ENCODE measurements at places on chromosomes 12 and 14. TPM values are rescaled to one million over a fixed set of nuclear protein-coding genes. Genes with fewer than 3 reads are reported as not detected.

GRCh38 chr14:37668646-37669045 lies 73.2 kb downstream of the TTC6 start:
- no peak for DNase-seq

DNA sequence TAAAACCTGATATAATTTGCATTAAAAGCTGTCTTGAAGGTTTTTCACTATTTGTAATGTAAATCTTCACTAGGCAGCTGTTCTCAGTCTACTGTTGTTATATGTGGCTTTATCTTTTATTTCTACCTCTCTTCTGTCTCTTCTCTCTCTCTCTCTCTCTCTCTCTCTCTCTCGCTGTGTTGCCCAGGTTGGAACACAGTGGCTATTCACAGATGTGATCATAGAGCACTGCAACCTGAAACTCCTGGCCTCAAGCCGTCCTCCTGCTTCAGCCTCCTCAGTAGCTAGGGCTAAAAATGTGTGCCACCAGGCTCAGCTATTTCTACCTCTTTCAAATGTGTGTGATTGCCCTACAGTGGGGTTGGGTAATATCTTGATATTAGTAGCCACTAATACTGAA lies 21.1 kb downstream of the FUT8 start:
- no peak for DNase-seq

ZDHHC22 gene
- not detected for total RNA-seq

DNA sequence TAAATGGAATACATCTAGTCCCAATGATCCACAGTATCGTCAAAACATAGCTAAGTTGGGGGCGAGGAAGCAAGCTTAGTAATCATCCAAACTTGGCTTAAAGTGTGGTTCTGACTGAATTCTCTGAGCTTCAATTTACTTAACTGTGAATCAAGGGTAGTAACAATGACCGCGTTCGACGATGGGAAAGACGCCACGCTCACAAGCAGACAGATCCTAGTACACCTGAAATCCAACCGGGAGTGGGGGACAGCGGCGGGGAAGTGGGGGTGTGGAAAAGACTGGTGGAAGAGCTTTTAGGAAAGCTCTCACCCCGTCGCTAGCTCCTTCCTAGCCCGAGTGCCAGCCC lies 433 bp downstream of the COX16 start:
- no peak for DNase-seq

DNA sequence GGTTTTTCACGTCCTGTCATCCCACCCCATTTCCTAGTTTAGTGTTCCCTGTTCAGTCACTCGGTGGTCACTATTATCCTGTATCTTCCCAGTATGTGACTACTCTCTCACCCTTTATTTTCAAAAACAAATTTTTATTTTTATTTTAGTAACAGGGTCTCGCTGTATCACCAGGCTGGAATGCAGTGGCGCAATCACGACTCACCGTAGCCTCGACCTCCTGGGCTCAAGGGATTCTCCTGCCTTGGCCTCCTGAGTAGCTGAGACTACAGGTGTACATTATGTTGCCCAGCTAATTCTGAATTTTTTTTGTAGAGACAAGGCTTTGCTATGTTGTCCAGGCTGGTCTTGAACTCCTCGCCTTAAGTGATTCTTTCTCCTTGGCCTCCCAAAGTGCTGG lies 20.1 kb upstream of the PRICKLE1 start:
- DNase-seq, result no peak

DNA sequence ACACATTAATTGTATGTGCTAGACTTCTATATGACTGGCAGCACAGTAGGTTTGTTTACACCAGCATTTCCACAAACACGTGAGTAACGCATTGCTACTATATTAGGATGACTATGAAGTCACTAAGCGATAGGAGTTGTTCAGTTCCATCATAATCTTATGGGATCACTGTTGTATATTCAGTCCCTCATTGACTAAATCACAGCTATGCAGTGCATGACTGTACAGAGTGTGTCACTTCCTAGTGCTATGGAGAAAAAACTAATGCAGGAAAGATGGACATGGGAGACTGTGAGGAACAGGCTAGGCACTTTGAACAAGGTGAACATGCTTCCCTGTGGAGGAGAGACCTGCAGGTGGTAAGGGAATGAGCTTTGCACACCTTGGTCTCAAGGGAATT lies 259.8 kb downstream of the NUAK1 start:
- DNase-seq, result peak; percentile 10

DNA sequence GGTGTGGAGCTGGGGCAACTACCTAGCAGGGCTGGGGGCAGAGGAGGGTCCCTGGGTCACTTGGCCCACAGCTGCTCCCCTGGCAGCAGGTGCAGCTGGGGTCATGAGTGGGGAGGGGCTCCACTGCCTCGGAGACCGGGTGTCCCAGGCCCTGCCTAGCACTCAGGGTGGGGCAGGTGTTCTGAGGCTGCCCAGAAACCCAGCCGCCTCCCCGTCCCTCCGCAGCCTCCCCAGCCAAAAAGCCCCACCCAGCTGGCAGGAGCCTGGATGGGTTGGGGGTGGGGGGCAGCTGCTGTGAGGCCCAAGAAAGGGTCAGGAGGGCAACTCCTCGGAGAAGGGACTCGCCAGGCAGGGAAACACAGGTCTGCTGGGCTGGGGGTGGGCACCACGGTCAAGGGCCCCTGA lies 11.2 kb downstream of the AHNAK2 start:
- DNase-seq, result no peak

DNA sequence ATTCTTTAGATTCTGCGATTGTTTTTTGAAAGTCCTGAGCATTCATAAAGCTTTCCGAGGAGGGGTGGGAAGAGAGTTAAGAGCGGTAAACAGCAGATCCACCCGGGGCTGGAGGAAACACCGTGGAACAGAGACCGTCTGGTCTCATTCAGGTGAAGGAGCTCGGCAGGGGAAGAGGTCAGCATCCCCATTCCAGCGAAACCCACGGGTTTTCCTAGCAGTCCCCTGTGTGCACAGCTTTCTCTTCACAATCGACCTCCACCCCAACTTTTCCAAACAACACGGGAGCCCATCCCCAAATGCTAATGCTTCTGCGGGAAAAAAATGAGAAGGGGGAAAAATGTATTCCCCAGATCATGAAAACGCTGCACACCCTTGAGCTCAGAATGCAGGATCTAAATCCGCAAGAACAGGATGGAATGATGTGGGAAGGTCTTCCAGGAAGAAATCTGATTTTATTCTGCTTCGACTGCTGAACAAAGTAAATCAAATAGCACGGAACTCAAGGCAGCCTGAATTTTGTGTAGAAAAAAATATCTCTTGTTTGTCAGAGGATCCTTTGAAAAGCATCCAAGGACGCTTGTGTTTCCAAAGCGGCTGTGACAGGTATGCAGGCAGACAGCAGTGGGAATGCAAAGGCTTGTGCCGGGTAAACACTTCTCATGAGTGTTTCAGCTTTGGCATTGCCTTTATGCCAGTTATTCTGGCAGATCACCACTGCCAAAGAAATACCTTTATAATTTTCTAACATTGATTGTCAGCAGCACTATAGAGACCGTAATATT lies 128.8 kb downstream of the NDUFA12 start:
- no peak for DNase-seq

GRCh38 chr12:69044887-69045286 lies 111.9 kb upstream of the CPM start:
- DNase-seq, result no peak

DNA sequence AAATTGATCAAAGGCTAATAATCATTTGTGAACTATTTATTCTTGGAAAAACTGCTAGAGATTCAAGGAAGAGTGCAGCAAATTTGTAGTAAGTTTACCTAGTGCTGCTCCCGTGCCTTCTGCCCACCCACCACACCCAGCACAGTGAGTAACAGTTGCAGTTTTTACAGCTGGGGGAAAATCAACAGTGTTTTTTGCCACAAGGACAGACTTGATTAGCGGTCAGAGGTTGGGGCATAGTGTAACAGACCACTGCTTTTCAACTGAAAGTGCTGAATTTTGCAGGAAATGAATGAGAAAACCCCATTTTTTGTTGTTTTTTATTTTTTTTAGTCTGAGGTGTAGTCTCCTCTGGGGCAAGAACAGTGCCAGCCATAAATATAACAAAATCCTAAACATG lies 7.5 kb upstream of the KLRK1 start:
- DNase-seq, result no peak

- peak; percentile 82 for DNase-seq
Measured at GRCh38 chr14:76386944-76387782, 11.2 kb downstream of the ESRRB start.

MORN3 gene
- total RNA-seq, result not detected

- DNase-seq, result no peak
Measured at GRCh38 chr12:83505586-83505985, 818.9 kb downstream of the TMTC2 start.

DNA sequence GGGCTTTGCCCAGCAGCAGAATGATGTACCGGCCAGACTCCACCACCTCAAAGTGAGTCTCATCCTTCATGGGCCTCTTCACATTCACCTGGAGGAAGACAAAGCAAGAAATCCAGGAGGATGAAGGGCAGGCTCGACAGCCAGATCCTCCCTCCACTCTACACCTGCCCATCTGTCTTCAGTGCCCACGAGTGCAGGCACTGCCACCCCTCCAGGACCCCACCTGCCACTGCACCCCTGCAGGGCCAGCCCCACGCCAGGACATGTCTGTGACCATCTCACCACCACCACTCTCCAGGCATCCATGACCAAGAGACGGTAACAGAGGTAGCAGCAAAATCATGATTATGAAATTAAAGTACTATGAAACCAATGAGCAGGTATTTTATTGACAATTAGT lies 84.3 kb upstream of the ANO2 start:
- DNase-seq, result no peak

Measured in dermis blood vessel endothelial cell (primary cell).